ENCODE measurements at places on chromosomes 12 and 14. TPM values are rescaled to one million over a fixed set of nuclear protein-coding genes. Genes with fewer than 3 reads are reported as not detected.

The GSG1 gene
- 0.43 TPM for polyA plus RNA-seq

The CRIP1 gene
- 36.3 TPM for polyA plus RNA-seq

The RNF41 gene
- 44.1 TPM for polyA plus RNA-seq

The SERPINA1 gene
- 91.7 TPM for polyA plus RNA-seq

The ANKRD13A gene
- 43.8 TPM for polyA plus RNA-seq

The PPP2R5E gene
- polyA plus RNA-seq: 35.9 TPM

The RFLNA gene
- 5.7 TPM for polyA plus RNA-seq

The TESPA1 gene
- 0.32 TPM for polyA plus RNA-seq

The MTHFD1 gene
- polyA plus RNA-seq: 91.1 TPM

The BDKRB1 gene
- 1.0 TPM for polyA plus RNA-seq

The ANKS1B gene
- polyA plus RNA-seq: 4.6 TPM

The SLC38A4 gene
- 13.4 TPM for polyA plus RNA-seq

The OTOGL gene
- polyA plus RNA-seq: 0.66 TPM

The COCH gene
- polyA plus RNA-seq: 4.3 TPM

The XRCC3 gene
- 19.2 TPM for polyA plus RNA-seq

The TCL1B gene
- polyA plus RNA-seq: 0.42 TPM

The ACTR6 gene
- 33.5 TPM for polyA plus RNA-seq

The SLC5A8 gene
- polyA plus RNA-seq: 28.2 TPM

The CCDC38 gene
- polyA plus RNA-seq: 0.42 TPM

The MYO1A gene
- polyA plus RNA-seq: 0.11 TPM

The SERPINA5 gene
- 12.9 TPM for polyA plus RNA-seq

The TAS2R7 gene
- not detected for polyA plus RNA-seq

The DACT1 gene
- 30.5 TPM for polyA plus RNA-seq

The PTPRQ gene
- polyA plus RNA-seq: 28.0 TPM

The DTX1 gene
- 13.1 TPM for polyA plus RNA-seq

The HOXC11 gene
- polyA plus RNA-seq: 5.7 TPM

The KLRC4 gene
- not detected for polyA plus RNA-seq

The ADCY6 gene
- polyA plus RNA-seq: 77.3 TPM

The BAZ2A gene
- 79.3 TPM for polyA plus RNA-seq

The IGF1 gene
- polyA plus RNA-seq: 3.0 TPM

The LBHD2 gene
- not detected for polyA plus RNA-seq

The ANKRD9 gene
- 4.7 TPM for polyA plus RNA-seq

The ACVRL1 gene
- 29.9 TPM for polyA plus RNA-seq

The AICDA gene
- polyA plus RNA-seq: 0.55 TPM

The KLRD1 gene
- 0.23 TPM for polyA plus RNA-seq

The RIMBP2 gene
- 26.5 TPM for polyA plus RNA-seq

The RPGRIP1 gene
- polyA plus RNA-seq: 0.42 TPM

The SERPINA10 gene
- 0.11 TPM for polyA plus RNA-seq

The A2M gene
- 256 TPM for polyA plus RNA-seq

The KITLG gene
- 30.2 TPM for polyA plus RNA-seq

The TMEM63C gene
- polyA plus RNA-seq: 1.1 TPM

The AHNAK2 gene
- 2.2 TPM for polyA plus RNA-seq

The LRRC10 gene
- polyA plus RNA-seq: not detected

The CRACR2A gene
- polyA plus RNA-seq: 1.5 TPM
